ENCODE measurements at places on chromosomes 13 and 19.

GRCh38 chr19:39310558-39311311 is 9.9 kb downstream of the LRFN1 start:
- H3K36me3 ChIP-seq, result peaks cover 20% of the 10 kb centered on the region
- no peak overlapping the region for H3K4me3 ChIP-seq
- no peaks in the 10 kb centered on the region for H3K27me3 ChIP-seq
- peaks cover 7% of the 10 kb centered on the region for H3K4me1 ChIP-seq

DNA sequence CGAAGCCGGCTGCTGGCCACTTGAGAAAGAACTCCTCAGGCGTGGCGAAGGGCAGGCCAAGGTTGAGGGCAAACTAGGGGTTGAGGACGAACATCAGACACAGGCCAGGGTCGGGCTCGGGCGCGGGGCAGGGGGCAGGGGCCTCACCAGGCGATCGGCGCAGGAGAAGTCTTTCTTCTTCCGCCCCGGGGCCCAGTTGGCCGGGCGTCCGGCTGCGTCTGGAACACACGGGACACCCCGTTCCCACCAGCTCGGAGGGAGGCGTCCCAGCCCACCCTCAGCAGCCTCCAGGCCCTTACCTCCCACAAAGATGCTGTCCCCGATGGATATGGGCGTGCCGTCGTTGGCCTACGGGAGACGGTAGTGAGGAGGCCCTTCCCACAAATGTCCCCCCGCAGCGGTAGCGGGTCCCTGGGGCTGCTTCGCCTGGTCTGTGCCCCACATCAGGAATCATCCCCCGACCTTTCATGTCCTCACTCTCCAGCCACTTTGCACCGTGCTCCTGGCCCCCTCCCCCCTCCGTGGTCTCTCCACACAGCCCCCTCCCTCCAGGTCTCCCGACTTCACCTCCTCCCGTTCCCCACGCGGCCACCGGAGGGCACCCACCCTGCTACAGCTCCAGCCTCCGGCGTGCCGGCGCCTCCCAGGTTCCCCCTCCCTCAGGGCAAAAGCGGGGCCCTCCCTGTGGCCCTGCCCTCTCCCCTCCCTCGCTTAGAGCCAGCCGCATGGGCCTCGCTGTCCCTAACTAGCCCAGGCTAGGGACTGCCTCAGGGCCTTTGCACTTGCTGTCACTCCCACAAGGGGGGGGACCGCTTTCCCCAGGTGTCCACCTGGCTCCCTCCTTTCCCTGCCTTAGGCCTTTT is 4.8 kb downstream of the PNKP start:
- peaks cover 22% of the 10 kb centered on the region for H3K4me1 ChIP-seq
- DNase-seq, result no peak

- no peak for DNase-seq
- no peaks in the 10 kb centered on the region for H3K4me1 ChIP-seq
These were observed 185.9 kb downstream of the LHFPL6 start for GRCh38 chr13:39417131-39417530.

DNA sequence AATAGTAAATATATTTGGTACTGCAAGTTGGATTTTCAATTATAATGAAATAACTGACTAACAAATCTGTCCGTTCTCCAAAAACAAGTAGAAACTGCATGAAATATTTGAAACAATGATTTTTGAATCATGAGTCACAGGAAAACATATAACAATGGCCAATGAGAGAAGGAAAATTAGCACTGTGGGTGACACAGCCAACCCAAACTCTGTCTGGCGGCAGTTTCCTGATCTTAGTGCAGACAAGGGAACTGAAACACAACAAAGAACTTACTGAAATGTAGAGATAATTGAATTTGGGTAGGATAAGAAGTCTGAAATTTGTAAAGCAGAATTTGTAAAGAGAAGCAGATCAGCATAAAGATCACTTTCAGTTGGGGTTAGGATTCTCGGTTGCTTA is 2743.3 kb upstream of the PCDH20 start:
- no peak for DNase-seq
- H3K36me3 ChIP-seq, result no peaks in the 10 kb centered on the region
- no peaks in the 10 kb centered on the region for H3K4me1 ChIP-seq

GRCh38 chr13:23472189-23472588 is 38.7 kb upstream of the SACS start:
- H3K27ac ChIP-seq, result no peak overlapping the region
- DNase-seq, result no peak
- no peaks in the 10 kb centered on the region for H3K36me3 ChIP-seq
- H3K4me1 ChIP-seq, result peaks cover 3% of the 10 kb centered on the region
- no peak overlapping the region for H3K4me3 ChIP-seq

DNA sequence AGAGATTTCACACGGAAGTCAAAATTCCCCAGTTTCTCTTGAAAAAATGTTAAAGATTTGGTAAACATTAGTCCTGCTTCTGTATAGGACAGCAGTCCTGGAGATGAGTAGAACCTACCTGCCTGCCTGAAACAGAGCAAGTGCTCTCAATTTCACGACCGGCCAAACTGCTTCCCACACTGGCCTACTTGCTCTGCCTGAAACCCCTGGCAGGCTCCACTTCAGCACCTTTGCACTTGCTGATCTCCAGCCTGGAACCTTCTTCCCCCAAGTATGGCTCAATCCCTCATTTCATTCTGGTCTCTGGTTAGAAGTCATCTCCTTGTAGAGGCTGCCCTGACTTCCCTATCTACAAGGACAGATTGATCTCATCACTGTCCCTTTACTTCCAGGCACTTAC is 271.4 kb downstream of the DLEU7 start:
- DNase-seq, result no peak
- no peak overlapping the region for H3K4me3 ChIP-seq
- peaks cover 16% of the 10 kb centered on the region for H3K27me3 ChIP-seq
- no peak overlapping the region for H3K27ac ChIP-seq
- H3K36me3 ChIP-seq, result peaks cover 10% of the 10 kb centered on the region

Data from activated naive CD8-positive, alpha-beta T cell treated with anti-CD3 and anti-CD28 coated beads for 36 hours (primary cell).